Urinary bladder (tissue), 4 donors: ENCODE measurements at places on chromosomes 5 and 9. TPM values are rescaled to one million over a fixed set of nuclear protein-coding genes. Genes with fewer than 3 reads are reported as not detected.

The FOXD1 gene
- 0.58 TPM for total RNA-seq

The ENTPD2 gene
- 6.4 TPM for total RNA-seq

GRCh38 chr9:617445-618085 lies 223.9 kb upstream of the DMRT1 start:
- DNase-seq, result no peak

- DNase-seq, result no peak
Measured at GRCh38 chr5:174431504-174431903, 292.9 kb upstream of the MSX2 start.

- no peak for DNase-seq
Measured at GRCh38 chr9:94128580-94128979, 44.3 kb downstream of the PTPDC1 start.

The SH2D3C gene
- 11.6 TPM for total RNA-seq

The FBXW5 gene
- total RNA-seq, result 47.5 TPM

DNA sequence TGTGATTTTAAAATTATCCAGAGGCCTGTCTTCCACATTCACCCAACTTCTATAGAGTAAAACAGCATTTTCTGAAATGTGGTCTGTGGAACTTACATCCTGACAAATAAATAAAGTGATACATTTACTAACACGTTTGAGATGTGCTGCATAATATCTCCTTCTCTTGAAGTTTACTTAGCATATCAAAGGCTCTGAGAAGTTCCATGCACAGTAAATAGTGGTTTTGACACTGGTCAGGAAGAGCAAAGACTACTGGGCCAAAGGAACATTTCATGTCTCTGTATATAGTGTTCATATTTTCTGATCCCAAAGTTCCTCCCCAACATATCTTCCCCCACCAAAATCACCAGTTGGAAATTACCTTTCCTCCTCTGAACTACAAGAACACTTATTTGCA lies 30.5 kb upstream of the TARS1 start:
- no peak for DNase-seq

- peak; percentile 65 for DNase-seq
Measured at GRCh38 chr5:134527156-134527960, 1.9 kb downstream of the JADE2 start.

GRCh38 chr9:36665921-36666431 lies 93.3 kb downstream of the MELK start:
- no peak for DNase-seq

The SHLD3 gene
- total RNA-seq, result 9.9 TPM

DNA sequence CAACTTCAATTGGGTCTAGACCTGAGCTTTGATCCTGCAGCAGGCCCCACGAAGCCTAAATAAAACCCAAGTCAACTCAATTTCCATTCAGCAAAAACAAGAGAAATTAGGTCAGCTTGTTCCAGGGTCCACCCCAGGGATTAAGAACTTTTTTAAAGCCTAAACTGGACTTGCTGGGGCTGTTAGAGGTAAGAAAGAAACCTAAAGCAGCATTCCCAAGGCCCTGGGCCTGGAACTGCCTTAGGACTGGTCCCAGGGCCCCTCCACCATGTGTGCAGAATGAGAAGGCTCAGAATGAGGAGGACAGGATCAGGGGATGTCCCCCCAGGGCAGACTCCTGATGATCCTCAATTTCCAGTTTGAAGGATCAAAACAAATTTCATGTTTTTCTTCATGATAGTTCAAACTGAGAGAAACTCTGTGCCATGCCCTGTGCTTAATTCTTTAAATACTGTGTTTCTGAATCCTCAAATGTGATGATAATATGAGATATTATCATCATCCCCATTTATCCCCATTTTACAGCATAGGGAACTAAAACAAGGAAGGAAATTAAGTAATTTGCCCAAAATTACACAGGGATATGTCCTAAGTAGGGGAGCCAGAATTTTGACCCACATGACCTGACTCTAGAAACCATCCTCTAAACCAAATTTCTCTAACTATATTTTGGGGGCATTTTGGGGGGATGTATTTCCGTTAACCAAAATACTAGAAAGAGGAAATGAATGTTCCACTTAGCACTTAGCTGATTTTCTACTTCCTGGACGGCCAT lies 64.5 kb downstream of the DENND1A start:
- DNase-seq, result no peak

DNA sequence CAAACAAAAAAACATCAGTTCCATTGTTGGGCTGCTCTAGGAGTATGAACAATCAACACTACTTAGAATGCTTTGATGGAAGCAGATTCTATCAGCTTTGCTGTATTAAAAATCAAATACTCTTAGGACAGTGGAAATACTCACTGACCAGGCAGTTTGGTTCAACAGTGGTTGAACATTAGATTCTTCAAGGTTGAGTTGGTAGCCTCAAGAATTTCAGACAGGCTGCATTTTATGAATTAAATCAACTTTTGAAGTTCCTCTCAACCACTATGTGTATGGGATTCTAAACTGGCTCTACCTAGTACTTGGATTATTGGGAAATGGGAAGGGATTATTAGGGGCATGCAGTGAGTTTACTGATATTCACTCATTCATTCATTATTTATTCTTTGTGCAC lies 35.0 kb downstream of the ACTBL2 start:
- no peak for DNase-seq

GRCh38 chr9:114120192-114121014 lies 21.3 kb upstream of the KIF12 start:
- no peak for DNase-seq

The IL5 gene
- not detected for total RNA-seq

GRCh38 chr9:128554155-128554862 lies 1.9 kb downstream of the SPTAN1 start:
- no peak for DNase-seq

GRCh38 chr5:129853588-129853987 lies 50.7 kb upstream of the CHSY3 start:
- DNase-seq, result no peak

The C5orf52 gene
- total RNA-seq, result not detected

DNA sequence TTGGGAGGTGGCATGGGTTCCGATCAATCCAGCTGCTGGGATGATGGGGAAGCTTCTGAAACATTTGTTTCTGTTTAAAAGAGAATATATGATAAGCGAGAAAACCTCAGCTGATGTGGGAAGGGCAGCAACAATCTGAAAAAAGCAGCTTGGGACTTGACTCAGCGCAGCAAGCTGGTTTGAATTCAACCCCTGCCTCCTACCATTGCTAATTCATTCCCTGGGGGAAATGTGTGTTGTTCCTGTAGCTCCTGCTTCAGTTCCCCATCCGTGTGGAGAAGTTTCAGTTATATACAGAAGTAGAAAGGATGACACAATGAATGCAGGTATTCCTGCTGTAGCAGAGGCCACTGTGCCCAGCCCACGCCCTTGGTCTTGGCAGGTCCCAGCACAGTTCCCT lies 145.1 kb downstream of the NXNL2 start:
- no peak for DNase-seq

DNA sequence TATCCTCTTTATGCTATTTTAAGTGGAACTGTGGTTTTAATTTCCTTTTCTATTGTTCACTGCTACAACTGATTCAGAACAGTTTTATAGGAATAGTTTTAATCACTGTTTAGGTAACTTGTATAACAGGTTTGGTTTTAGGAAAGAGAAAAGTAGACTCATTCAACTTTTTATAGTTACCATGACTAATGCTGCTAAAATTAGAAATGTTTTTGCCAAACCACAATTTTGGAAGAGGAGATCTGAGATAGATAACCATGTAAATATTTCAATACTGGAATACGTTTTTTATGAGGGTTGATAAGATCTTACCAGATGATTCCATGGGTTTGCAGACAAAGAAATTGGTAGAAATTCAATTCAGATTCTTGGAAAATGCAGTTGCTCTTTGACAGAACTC lies 404.6 kb upstream of the ARRDC3 start:
- no peak for DNase-seq

The PLAA gene
- total RNA-seq, result 28.2 TPM

DNA sequence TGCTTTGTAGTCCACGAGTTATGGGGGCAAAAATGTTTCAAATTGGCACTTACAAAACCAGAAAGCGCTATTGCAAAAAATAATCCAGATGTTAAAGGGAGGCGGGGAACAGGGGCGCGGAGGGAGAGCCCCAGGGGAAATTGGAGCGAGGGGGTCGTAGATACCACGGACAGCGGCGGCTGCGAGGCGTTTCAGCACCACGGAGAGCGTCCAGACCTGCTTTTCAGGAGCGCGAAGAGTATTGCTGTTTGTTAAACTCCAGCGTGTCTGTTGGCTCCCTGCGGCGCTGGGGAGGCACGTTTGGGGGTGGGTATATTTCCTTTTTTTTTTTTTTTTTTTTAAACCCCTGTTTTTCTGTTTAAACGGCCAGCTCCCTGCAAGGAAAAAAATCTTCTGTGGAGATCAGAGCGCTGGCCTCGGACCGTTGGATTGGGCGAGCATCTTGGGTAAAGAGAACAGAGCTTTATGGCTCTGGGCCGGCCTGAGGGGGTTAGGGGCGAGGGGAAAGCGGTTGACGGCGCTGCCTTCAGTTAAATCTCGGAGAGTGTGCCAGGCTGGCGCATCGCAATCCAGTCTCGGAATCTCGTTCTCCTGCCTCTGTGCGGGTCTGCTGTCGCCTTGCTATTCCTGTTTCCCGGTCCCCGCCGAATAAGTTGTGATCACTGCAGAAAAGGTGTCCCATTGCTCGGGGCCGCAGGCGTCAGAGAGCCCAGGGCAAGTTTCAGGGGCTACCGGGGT lies at the start of gene GLRA1:
Gene GLRA1, minus strand, starts transcription at position 288 of the 738 bp plus-strand sequence. CDS start 302 bp downstream, outside the sequence.
- DNase-seq, result peak; percentile 21

DNA sequence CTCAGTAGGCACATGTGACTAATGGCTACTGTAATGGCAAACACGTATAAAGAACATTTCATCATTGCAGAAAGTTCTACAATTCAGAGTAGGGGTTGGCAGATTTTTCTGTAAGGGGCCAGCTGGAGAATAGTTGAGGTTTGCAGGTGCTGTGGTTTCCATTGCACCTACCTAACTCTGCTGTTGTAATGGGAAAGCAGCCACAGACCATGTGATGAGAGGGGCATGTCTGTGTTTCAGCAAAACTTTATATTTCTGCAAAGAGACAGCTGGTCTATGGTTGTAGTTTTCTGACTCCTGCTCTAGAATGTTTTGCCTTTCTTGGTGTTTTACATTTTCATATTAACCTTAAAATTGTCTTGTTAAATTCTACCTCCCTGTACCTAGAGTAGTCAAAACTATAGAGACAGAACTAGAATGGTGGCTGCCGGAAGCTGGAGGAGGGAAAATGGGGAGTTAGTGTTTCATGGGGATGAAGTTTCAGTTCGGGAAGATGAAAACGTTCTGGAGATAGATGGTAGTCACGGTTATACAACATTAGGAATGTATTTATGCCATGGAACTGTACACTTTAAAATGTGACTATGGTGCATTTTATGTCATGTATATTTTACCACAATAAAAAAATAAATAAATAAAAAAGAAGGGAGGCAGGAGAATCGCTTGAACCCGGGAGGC lies 44.3 kb downstream of the NUP214 start:
- no peak for DNase-seq

The FSD1L gene
- 27.5 TPM for total RNA-seq

DNA sequence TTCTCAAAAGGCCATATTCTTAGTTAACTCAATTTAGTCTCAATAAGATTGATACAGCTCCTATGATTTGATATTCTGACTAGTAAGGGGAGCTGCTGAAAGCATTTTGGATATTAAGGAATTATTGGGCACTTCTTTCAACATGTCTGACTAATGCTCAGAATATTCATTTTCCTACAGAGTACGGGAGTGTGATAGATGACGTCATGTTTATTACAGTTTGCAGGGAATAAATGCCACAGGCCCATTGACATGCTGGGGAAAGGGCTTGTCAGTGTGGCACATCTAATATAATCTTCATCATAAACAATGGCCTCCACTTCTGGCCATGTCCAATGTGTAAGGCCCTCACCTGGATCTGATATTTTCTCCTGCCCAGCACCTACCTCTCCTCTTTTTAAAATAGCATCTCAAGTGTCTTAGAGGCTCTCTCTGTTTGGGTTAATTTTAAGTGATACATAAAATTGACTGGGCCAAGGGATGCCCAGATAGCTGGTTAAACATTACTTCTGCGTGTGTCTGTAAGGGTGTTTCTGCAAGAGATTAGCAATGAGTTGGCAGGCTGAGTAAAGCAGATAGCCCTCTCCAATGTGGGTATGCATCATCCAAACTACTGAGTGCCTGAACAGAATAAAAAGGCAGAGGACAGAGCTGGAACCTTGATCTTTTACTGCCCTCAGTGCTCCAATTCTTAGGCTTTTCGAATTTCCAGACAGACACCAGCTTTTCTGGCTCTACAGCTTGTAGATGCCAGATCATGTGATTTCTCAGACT lies 99.3 kb downstream of the SLC24A2 start:
- no peak for DNase-seq

GRCh38 chr9:95103871-95104580 lies 213.5 kb downstream of the FANCC start:
- DNase-seq, result no peak

DNA sequence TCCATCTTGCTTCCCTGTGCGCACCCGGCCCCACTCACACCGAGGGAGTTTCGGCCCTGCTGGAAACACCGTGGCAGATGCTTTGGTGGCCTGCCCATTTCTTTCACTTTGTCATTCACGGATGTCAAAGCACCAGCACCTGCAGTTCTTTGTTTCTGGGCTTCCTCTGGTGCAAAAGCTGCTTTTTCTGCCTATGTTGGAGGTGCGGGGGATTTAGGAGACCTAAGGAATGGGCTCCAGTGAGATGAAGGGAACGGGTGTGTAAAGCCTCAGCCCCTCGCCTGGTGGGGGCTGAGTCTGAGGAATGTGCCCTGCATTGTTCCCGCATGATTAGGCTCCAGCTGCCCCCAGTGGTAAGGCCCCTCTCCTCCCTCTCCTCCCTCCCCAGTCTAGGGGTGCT lies 62.3 kb downstream of the THBS4 start:
- no peak for DNase-seq

- peak; percentile 42 for DNase-seq
Measured at GRCh38 chr5:134738963-134739661, 764 bp downstream of the CAMLG start.

GRCh38 chr9:93677048-93677571 lies 100.7 kb downstream of the PHF2 start:
- no peak for DNase-seq

The TTC23L gene
- total RNA-seq, result 1.3 TPM

DNA sequence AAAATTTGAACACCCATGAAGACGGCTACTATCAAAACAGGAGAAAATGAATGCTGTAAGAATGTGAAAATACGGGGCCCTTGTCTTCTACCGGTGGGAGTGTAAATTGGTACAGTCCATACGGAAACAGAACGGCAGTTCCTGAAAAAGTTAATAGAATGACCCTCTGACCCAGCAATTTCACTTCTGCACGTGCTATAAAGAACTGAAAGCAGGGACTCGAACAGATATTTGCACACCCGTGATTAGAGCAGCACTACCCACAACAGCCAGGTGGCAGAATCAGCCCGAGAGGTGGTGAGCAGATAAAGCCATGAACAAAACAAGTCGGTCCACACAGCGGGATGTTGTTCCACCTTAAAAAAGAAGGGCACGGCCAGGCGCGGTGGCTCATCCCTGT lies 22.6 kb upstream of the SLC12A7 start:
- no peak for DNase-seq

DNA sequence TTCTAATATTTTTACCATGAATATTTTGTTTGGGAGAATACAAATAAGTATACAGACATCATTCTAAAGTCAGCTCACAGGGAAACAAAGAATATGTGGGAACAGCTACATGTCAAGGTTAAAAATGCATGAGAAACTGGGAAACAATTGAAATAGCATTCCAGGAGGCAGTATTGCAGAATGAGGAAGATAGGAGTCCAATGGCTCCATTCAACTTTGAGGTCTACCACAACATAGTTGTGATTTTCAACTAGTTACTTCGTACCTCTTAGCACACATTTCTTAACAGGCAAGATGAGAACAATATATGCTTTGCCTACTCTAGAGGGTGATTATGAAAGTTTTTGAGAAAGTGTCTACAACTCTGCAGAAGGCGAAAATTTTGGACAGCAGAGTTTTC lies 35.2 kb upstream of the CAST start:
- DNase-seq, result no peak

- no peak for DNase-seq
Measured at GRCh38 chr9:135920973-135921585, 13.7 kb upstream of the CAMSAP1 start.
